ENCODE measurements at places on chromosomes 1 and 21. TPM values are rescaled to one million over a fixed set of nuclear protein-coding genes. Genes with fewer than 3 reads are reported as not detected.

Gene CFAP57
- not detected for total RNA-seq

Gene FCMR
- total RNA-seq: 0.54 TPM

Gene GIPC2
- 0.04 TPM for total RNA-seq

Gene LINGO4
- total RNA-seq: not detected

Gene ANGEL2
- total RNA-seq: 26.2 TPM

Gene TLR5
- total RNA-seq: 1.8 TPM

DNA sequence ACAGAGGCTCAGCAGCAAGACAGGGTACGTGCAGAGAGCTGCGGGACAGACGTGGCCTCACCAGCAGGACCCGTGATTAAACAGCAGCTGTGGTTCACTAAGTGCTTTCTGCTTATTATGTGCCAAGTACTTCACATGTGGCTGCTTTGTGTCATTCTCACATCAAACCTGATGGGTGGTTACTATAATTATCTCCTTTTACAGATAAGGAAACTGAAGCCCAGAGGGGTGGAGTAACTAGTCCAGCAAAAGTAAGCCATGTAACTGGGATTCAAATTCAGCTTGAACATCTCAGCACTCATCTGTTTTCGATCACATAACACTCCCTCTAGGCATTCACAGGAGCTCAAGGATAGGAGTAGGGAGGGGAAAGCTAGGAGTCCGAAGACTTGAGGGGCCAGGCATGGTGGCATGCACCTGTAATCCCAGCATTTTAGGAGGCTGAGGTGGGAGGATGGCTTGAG is 50.8 kb upstream of the CLIC4 start:
- H3K36me3 ChIP-seq: no peaks in the 10 kb centered on the region
- peaks cover 13% of the 10 kb centered on the region for H3K4me1 ChIP-seq
- no peaks in the 10 kb centered on the region for H3K27me3 ChIP-seq
- peak overlapping the region; percentile 25 for H3K27ac ChIP-seq
- H3K4me3 ChIP-seq: no peak overlapping the region

DNA sequence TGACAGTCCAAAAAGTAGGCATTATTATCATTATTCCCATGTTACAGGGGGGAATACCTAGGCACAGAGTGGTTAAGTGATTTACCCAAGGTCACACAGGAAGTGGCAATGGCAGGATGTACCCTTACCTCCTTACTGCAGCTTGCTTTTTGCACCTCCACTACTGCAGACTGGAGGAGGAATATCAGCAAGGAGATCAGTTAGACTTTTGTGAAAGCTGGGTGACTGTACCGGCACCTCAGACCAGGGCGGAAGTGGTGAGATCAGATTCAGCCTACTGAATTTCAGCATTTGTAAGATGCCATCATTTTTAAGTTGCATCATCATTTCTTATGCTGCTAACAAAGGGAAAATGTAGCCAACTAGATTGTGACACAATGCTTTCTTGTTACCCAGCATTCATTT is 4.5 kb downstream of the ADARB1 start:
- H3K4me3 ChIP-seq: no peak overlapping the region
- no peak for DNase-seq
- no peak overlapping the region for H3K27ac ChIP-seq
- no peaks in the 10 kb centered on the region for H3K27me3 ChIP-seq
- peaks cover 14% of the 10 kb centered on the region for H3K4me1 ChIP-seq

DNA sequence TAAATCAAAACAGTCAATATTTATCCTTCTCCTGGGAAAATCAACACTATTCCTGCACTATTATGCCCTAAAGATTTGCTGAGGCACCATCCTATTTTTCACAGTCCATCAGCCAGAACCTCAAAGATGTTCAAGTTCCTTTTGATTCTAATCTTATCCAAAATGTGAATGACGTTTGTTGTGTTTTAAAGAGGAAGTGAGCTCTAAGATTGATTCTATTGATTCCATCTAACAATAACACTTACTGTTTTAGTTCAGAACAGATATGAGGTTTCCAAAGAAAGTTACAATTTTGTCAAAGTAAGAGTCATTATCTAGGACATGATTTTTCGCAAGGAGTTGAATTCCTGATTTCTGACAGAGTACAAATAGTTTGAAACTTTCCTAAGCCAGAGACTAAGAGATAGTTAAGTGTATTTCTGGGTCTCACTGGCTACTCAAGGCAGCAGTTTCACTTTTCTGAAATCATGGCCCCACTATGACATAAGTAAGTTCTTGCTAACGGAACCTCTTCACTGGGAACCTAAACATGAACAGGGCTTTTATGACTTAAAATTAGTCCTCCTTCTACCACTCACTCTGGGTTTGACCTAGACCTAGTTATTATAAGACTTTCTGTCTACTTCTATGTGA is 84.7 kb downstream of the LHX9 start:
- no peaks in the 10 kb centered on the region for H3K4me1 ChIP-seq
- no peak overlapping the region for H3K27ac ChIP-seq
- no peaks in the 10 kb centered on the region for H3K36me3 ChIP-seq
- no peaks in the 10 kb centered on the region for H3K27me3 ChIP-seq
- DNase-seq: no peak

GRCh38 chr1:209516771-209517680 is 66.5 kb upstream of the CAMK1G start:
- H3K36me3 ChIP-seq: no peaks in the 10 kb centered on the region
- H3K27me3 ChIP-seq: peaks cover 5% of the 10 kb centered on the region
- no peaks in the 10 kb centered on the region for H3K4me1 ChIP-seq
- no peak overlapping the region for H3K27ac ChIP-seq
- H3K4me3 ChIP-seq: no peak overlapping the region

GRCh38 chr1:211371406-211372105 is 44.9 kb downstream of the TRAF5 start:
- no peaks in the 10 kb centered on the region for H3K27me3 ChIP-seq
- H3K36me3 ChIP-seq: 0 out of 3 replicates have a peak, but pooled peaks cover 2% of the 10 kb centered on the region
- peak; percentile 13 for DNase-seq
- H3K27ac ChIP-seq: no peak overlapping the region

DNA sequence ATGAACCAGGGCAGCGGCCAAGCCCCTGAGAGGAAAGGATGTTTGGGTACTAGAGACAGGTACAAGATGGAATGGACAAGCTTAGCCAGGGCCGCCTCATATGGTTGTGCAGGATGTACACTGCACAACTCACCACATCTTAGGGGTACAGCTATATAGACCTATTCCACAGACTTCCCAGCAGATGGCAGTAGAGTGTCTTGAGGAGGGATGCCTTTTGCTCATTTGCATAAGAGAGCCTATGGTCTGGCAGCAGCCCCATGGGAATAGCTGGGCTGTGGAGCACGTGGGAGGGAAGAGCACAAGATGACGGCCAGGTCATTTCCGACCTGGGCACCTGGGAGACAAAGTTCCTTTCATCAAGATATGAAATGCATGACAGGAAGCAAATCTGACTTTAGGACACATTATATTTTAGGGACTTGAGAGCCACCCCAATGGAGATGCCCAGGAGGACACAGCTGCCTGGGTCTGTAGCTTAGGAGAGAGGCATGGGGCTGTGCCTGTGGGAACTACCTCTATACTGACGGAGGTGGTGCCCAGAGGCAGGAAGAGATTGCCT is 215.5 kb downstream of the KCNJ6 start:
- no peaks in the 10 kb centered on the region for H3K4me1 ChIP-seq
- H3K27me3 ChIP-seq: peaks cover 5% of the 10 kb centered on the region
- H3K36me3 ChIP-seq: no peaks in the 10 kb centered on the region

- no peaks in the 10 kb centered on the region for H3K4me1 ChIP-seq
- H3K4me3 ChIP-seq: no peak overlapping the region
- peaks cover 24% of the 10 kb centered on the region for H3K27me3 ChIP-seq
- H3K27ac ChIP-seq: no peak overlapping the region
Measured at GRCh38 chr21:37797403-37797802, 118.9 kb downstream of the KCNJ6 start.

DNA sequence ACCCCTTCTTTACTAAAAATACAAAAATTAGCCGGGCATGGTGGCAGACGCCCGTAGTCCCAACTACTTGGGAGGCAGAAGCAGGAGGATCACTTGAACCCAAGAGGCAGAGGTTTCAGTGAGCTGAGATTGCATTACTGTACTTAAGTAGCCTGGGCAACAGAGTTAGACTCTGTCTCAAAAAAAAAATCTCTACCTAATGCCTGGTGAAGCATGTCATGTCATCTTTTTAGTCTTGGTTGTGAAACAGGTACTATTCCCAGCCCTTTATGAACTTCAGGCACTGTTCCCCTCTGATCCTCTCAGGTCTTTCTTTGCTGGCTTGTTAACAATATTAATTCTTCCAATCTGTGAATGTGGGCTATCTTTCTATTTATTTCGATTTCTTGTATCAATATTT is 22.1 kb downstream of the PRRC2C start:
- H3K4me3 ChIP-seq: no peak overlapping the region
- H3K36me3 ChIP-seq: peaks cover 13% of the 10 kb centered on the region
- no peak overlapping the region for H3K27ac ChIP-seq
- H3K4me1 ChIP-seq: no peaks in the 10 kb centered on the region

GRCh38 chr1:206050655-206051235 is 2.2 kb upstream of the RHEX start:
- H3K4me3 ChIP-seq: no peak overlapping the region
- H3K27ac ChIP-seq: no peak overlapping the region
- peaks cover 32% of the 10 kb centered on the region for H3K27me3 ChIP-seq
- no peaks in the 10 kb centered on the region for H3K4me1 ChIP-seq
- DNase-seq: no peak

DNA sequence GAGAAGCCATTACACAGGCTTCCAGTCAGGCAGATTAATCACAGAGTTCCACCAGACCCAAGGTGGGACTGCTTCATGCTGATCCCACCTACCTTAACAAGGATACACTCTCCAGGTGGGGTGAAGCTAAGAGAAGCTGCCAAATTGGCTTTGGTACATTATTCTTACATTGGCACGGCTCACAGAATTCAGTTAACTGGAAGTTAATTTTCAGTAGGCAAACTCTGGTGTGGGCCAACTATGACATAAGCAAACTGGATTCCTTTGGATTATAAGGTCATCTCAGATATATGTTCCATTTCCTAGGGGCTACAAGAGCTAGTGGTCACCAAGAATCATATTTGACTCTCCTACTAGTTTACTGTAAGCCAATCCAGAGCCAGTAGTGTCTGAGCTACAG is 448.8 kb upstream of the BEND5 start:
- no peaks in the 10 kb centered on the region for H3K36me3 ChIP-seq
- H3K4me1 ChIP-seq: no peaks in the 10 kb centered on the region
- no peaks in the 10 kb centered on the region for H3K27me3 ChIP-seq
- H3K27ac ChIP-seq: no peak overlapping the region
